NCI-H1436 (cell line): ENCODE measurements at places on chromosomes 4 and X.

- DNase-seq: no peak
Observed at GRCh38 chr4:183352546-183352945, 30.3 kb upstream of the CLDN24 start.

GRCh38 chr4:33104273-33104672 is 2384.1 kb downstream of the PCDH7 start:
- DNase-seq: no peak

DNA sequence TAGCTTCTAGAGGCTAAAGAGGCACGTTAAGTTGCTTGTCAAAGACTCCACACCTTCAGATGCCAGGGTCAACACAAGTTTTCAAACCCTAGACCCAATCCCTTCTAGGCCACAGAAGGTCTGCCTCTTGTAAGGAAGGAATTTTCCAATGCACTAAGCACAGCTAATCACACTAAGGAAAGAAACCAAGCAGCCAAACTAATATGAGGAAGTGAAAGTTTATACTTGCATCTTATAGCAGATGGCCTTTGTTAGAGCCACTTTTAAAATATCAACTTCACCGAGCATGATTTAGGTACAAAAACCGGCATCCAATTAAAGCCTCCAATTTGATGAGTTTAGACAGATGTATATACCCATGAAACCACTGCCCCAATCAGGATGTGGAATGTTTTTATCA is 9.9 kb downstream of the FHL1 start:
- DNase-seq: no peak

DNA sequence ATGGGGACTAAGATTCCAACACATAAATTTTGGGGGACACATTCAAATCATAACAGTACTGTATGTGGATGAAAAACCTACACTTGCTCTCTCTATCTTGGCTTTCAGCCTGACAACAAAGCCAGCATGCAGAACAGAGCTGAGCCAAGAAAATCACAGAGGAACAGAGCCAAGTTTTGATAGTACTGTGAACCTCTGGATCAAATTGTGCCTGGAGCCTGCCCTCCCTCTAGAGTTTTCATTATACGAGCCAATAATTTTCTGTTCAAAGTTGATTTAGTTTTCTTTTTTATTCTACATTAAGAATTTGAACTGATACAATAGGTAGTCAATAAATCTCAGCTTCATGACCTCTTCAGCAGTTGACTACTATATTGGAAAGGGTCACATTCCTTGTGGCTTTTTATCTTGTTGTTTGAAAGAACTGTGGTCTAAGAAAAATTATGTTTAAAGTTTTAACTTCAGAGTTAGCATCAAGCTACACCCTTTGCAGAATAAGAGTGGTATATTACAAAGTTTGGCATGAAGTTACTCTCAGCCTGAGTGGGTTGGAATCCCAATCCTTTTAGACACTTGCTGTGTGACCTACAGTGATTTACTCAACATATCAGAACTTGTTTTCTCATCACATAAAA is 31.1 kb downstream of the GRID2 start:
- no peak for DNase-seq

- no peak for DNase-seq
Observed at GRCh38 chrX:54540289-54540688, 10.3 kb downstream of the GNL3L start.

DNA sequence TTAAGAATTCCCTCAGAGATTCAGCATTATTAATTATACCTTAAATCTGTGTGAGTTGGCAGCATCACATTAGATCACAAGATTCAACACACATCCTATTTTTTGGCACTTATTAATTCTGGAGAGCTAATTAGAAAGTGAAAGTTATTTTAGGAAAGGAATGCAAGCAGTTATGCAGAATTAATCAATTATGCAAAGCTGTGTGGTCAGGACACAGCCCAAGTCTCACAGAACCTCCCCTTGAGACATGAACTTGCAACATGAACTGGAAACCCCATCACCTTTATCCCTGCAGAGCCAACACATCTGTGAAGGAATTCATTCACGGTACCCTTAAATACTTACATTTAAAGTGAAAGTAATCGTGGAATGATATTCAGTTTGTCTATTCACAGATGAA is 80.5 kb downstream of the TSPAN5 start:
- no peak for DNase-seq

GRCh38 chr4:25915353-25915705 is 1.3 kb downstream of the SMIM20 start:
- DNase-seq: no peak

GRCh38 chr4:21802406-21802805 is 146.2 kb downstream of the KCNIP4 start:
- no peak for DNase-seq

DNA sequence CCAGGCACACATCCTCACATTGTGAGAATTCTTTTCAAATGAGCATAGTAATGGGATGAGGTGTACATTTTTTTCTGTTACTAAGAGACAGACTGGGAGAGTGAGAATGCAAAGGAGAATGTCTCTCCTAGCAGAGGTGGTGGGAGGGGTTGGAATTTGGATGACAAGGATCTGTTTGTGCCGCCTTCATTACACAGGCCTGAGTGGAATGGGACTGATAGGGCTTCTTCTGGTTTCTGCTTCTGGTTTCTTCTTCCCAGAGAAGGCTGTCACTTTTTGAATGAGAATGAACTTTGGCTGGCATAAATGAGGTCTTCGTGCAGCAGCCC is 55.4 kb downstream of the C4orf51 start:
- no peak for DNase-seq

- no peak for DNase-seq
Observed at GRCh38 chr4:137806420-137806819, 274.1 kb upstream of the PCDH18 start.

DNA sequence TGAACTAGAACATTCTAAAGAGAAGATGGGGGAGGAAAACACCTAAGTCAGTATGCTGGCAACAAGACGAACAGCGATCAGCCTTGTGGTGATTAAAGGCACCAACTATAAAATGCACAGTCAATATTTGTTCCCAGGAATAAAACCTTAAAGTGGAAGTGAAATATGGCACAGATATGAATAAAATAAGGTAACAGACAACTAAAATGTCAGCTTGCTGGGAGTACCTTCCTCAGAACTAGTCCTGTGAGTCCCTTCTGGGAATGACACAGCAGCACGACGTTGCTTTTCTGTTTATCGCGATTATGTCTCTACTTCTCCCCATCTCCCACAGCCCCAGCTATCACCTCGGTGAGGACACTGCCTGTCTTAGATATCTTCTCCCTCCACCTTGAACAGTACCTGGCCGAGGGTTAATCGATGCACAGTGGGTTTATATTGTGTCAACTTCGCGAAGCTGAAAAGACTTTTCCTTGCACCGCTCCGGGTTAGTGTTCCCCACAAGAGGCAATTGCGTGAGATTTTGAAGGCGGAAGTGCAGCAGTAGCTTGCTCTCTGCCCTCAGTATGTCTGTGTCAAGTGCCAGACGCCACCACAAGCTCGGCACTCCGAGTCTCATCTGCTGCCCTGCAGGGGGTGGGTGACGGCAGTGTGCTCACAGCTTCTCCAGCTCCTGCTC is 17.4 kb downstream of the MTNR1A start:
- no peak for DNase-seq

DNA sequence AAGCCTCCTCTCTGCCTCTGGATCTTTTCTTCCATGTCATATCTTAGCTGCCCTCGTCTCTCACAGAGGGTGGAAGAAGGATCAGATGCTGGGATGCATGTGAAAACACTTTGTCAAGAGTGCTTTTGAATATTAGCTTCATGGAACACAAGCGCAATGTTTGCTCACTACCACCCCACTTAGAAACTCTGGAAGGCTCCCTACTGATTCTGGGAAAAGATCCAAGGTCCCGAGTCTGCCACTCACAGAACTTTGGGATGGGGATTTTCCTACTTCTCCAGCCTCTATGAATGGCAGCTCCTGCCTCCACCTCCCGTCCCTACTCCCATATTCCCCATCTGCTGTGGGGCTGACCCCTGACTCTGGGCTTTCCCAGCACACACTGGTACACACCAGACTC is 40.2 kb upstream of the CRMP1 start:
- no peak for DNase-seq

DNA sequence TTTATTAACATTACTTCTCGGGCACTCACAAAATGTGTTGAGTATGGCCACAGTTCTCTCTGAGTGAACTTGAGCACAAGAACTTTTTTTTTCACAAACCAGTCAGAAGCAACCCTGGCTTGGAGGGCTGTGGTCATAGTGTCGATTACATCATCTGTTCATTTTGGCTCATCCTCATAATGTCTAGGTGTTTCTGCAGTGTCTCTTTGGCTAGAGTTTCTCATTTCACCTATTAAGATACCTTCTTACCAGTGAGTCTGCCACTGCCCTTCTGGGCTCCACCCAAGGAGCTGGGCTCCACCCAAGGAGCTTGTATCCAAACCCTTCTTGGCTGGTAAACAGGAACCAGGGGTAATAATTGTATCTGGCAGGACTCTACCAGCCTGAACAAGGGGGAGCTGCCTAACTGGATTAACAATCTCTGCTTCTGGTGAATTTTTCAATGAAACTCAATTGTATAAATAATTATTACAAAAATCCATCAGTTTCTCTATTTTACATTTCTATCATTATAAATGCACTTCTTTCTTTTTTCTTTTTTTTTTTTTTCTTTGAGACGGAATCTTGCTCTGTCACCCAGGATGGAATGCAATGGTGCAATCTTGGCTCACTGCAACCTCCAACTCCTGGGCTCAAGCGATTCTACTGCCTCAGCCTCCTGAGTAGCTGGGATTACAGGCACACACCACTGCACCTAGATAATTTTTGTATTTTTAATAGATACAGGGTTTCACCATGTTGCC is 667.7 kb upstream of the SLIT2 start:
- no peak for DNase-seq

GRCh38 chr4:33625748-33626147 is 2618.6 kb downstream of the ARAP2 start:
- DNase-seq: no peak

GRCh38 chr4:113476800-113477199 is 284.7 kb downstream of the CAMK2D start:
- DNase-seq: no peak

- no peak for DNase-seq
Observed at GRCh38 chr4:173500841-173501591, 29.0 kb downstream of the HAND2 start.

DNA sequence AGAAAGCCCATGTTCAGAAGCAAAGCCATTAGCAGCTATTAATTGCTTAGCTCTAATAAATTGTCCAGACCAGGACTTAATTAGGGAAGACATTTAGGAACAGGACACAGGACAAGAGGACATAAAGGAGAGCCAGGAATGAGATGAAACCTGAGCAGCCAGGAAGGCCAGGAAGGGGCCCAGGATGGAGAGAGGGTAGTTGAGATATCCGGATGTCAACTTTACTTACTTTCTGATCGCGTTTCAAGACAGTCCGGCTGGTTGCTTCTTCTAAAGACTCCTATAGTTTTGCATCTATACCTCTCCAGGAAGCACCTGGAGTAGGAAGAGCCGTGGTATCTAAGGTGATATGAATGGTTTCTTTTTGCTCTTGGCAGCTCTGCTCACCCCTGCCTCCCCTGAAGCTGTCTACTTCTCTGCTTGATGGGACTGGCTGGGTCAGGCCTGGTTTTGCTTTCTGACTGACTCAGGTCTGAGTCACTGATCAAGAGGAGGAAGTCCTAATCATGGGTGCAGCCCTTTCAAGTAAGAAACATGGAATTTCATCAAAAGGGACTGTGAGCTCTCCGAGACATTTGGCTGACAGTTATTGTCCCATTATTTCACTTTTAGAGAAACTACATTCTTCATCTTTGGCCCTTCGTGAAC is 733.3 kb downstream of the RPA4 start:
- no peak for DNase-seq

GRCh38 chr4:185092535-185093197 is 50.4 kb upstream of the SLC25A4 start:
- no peak for DNase-seq

DNA sequence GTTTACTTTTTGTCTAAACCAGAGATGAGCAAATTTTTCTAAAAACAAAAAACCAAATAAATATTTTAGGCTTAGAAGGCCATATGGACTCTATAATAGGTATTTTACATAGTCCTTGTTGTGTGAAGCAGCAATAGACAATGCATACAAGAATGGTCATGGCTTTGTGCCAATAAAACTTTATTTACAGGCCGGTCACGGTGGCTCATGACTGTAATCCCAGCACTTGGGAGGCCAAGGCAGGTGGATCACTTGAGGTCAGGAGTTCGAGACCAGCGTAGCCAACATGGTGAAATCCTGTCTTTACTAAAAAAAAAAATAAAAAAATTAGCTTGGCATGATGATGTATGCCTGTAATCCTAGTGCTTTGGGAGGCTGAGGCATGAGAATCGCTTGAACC is 227.6 kb downstream of the CBR4 start:
- no peak for DNase-seq

DNA sequence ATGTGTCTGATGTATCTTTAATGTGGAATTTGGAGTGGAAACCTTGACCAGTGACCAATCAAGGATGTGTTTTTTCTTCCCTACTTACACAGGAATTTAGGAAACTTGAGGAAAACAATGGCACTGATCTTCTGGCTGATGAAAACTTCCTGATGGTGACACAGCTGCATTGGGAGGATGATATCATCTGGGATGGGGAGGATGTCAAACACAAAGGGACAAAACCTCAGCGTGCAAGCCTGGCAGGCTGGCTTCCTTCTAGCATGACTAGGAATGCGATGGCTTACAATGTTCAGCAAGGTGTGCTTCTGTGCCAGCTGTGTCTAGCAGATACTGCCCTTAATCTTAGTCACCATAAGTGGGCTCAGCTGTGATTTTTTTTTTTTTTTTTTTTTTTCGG is 12.6 kb downstream of the TAF1 start:
- no peak for DNase-seq

- no peak for DNase-seq
Observed at GRCh38 chr4:106494066-106494465, 125.5 kb upstream of the GIMD1 start.

DNA sequence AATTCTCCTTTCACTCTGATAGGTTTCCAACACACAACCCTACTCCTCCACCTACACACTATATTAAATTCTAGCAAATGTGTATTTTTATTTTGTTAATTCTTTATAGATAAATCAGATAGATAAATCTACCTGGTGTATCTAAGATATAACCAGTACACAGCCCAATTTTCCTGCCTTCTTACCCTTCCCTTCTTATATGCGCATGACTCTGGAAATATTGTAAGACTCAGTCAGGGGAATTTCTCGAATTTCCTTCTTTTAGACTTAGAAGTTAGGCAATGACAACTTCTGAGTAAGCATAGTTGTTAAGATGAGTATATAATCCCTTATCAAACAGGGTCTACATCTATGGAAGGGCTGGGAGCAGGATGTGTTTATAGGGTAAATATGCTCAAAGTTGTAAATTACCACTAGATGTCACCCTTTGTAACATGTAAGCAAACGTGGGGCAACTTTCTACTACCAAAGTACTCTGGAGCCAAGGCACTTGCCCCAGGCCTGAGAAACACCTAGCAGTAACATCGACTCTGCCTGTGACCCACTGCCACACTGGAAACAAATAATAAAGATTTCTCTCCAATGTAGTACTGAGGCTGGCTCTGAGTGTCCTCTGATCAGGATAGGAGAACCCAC is 444.7 kb downstream of the IQCM start:
- DNase-seq: peak; percentile 74

DNA sequence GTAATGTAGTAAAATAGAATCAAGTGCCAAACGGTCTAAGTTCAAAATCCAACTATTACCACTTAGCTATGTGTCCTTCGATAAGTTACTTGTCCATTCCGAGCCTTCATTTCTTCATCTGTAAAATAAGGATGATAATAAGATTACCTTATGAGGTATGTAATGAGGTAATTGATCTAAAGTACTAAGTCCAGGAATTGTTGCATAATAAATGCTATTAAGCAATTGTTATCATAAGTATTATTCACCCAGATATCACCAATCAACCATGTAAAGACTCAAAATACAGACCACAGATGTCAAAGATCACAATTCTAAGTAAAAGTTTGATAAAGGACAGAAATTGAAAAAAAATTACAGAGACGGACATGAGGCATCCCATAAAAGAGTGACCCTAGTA is 168.4 kb upstream of the POU3F4 start:
- no peak for DNase-seq
